Epithelial cell of proximal tubule (primary cell): ENCODE measurements at places on chromosomes 4 and X. TPM values are rescaled to one million over a fixed set of nuclear protein-coding genes. Genes with fewer than 3 reads are reported as not detected.

Gene SH3RF1
- total RNA-seq: 20.6 and 25.8 TPM in 2 replicates

Gene AADAT
- 12.5 and 17.4 TPM in 2 replicates for total RNA-seq

DNA sequence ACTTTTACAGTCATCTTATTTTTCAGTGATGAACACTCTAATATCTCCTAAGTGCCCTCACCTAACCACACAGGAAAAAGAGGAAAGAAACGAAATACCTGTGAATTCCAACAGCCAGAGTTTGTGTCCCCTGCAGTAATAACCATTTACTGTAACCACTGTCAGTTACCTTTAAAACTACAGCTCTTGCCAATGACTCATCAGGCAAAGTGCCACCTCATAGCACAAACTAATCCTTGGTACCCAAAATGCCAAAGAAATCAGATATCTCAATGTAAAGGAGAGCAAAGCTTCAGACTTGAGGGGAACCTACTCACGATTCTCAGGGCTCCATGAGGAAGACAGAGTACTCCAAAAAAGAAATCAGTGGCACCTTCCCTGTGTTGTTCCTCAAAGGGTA lies 146.5 kb downstream of the NDST3 start:
- no peak for DNase-seq

DNA sequence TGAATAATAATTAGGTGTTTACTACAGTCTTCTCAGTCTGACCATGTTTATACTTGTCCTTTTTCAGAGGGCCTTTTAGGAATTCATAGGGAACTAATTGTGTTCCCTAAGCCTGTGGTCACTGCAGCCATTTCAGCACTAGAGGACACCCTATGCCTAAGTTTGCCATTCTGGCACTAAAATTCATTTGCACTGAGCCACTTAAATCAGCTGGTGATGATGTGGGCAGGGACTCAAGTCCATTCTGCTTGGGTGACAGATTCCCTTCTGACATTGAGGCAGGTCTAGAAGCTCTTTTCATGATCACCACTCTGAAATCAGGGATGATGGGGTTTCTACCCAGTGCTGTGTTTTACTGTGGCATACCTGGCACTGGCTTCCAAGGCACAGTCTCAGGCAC lies 1178.9 kb upstream of the DIAPH2 start:
- DNase-seq: no peak

GRCh38 chr4:55369968-55370367 lies 23.9 kb downstream of the SRD5A3 start:
- no peak for DNase-seq

DNA sequence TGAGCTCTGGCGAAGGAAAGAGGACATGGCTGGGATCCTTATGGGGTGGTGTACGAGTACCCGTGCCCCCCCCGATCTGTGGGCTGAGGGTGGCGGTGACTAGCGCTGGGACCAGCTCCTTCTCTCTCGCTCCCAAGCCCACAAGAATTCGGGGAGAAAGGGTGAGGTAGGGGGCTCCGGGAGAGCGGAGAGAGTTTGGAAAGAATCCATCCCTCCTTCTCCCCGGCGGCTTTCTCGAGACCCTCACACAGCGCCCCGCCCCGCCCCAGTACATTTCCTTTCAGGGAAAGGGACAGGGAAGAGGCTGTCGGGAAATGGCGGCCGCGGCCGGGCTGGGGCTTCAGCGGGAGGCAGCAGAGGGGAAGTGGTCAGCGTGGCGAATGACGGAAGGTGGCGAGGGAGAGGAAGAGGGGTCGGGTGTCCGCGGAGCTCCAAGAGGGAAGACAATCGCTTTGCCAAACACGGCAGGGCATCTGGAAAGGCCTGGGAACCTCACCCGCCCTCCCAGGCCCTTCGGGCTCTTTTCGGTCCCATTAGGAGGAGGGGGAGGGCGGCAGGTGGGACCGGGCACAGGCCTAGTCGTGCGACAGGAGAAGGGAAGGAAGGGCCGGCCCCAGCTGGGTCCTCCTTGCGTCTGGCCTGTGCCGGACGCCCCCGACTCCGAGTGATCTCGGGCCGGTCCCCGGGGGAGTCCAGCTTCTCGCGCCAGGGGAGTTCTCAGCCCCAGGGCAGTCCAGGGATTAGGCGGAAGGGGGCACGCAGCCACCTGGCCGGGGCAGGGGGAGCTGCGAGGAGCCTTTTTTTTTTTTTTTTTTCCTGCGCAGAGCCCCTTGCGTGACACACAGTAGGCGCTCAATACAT lies 10.2 kb downstream of the HNRNPH2 start:
- no peak for DNase-seq

DNA sequence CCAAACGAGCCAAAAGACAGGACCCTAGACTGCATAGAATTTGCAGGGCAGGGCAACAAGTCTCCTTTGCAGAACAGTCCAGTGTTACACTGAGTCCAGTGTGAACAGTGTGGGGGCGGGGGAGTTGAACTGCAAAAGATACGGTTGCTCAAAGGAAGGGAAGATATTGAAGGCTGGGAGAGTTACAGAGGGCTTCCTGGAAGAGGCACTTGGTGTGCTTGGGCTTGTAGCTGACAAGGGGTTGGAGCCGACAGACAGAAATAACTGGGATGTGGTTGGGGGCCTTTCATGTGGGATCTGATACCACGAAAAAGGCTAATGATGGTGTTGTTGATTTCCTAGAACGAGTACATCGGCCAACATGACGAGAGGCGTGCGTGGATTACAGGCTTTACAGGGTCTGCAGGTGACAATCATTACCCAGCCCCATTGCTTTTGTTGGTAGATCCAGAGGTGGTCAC lies 6.1 kb downstream of the XPNPEP2 start:
- no peak for DNase-seq

DNA sequence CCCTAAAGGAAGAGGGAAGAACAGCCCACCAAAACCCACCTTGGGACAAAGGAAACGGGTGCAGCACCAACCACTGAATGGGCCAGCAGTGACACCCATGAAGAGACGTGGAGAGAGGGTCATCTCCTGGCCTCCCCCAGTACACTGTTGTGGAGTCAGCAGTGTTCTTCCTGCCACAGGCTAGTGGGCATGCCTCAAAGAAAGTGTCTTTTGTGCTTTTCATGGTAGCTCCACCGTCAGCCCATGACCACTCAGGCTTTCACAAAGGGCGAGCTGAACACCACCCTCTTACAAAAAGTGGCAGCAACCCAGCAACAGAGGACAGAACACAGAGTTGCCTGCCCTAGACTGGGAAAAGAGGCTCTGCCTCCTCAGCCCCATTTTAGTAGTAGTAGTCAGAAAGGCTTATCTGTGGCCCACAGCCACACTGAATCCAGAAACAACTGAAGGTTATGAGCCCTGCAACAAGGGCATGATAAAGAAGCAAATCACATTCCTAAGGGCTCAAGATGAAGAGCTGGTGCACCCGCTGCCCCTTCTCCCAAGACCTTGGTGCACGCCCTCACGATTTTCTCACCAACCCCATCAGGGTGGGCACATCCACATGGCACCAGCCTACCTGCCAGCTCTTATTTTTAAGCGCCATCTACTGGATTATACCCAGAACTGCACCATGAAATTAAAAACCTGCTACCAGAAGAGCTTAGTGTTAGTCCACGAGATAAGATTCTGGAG lies 53.1 kb downstream of the RAB28 start:
- DNase-seq: no peak

- no peak for DNase-seq
Observed at GRCh38 chr4:97013711-97014110, 1129.6 kb downstream of the STPG2 start.

GRCh38 chr4:182453830-182454229 lies 210.6 kb downstream of the TENM3 start:
- DNase-seq: no peak

- no peak for DNase-seq
Observed at GRCh38 chr4:152971053-152971452, 34.9 kb downstream of the FHDC1 start.

DNA sequence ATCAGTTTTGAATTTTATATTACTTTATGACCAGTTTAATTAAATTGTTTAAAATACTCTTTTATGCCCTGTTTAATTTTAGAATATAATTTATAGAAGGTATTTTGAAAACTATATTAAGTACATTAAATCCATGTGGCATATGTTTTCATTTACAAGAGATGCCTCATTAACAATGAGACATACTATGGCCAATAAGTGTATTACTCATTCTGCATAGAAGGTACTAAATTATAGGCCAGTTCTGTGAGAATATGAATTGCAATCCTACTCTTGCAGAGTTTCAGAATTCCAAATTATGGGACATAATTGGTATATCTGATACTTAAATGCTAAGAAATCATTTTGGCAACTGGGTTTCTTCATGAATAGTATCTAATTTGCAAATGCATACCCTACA lies 951.1 kb downstream of the FAT4 start:
- DNase-seq: no peak

GRCh38 chrX:37454537-37455285 lies 105.5 kb downstream of the PRRG1 start:
- DNase-seq: peak; percentile 20

DNA sequence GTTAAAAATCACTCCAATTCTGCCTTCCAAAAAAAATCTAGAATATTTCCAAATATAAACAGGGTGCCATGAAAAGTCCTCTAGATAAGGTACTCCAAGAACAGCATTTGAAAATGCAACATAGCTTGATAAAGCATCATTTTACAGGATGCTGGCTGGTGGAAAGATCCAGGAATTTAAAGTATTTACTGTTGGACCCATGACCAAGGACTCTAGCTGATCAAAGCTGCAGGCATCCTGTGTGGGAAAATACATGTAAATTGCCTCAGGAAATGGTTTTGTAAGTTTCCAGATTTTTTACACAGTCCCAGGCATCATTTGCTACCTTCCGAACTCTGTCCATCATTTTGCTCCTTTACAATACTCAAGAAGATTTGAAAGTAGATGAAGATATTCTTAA lies 164.4 kb downstream of the GRIA3 start:
- DNase-seq: no peak

- DNase-seq: no peak
Observed at GRCh38 chrX:140525448-140525847, 20.6 kb upstream of the SOX3 start.

GRCh38 chrX:87805829-87806490 lies 288.4 kb downstream of the KLHL4 start:
- DNase-seq: no peak

GRCh38 chr4:78059524-78059889 lies 2.4 kb downstream of the FRAS1 start:
- DNase-seq: no peak

- DNase-seq: no peak
Observed at GRCh38 chr4:113822555-113823290, 61.2 kb upstream of the CAMK2D start.
